Astrocyte of the hippocampus (primary cell): ENCODE measurements at places on chromosomes 7 and 10.

DNA sequence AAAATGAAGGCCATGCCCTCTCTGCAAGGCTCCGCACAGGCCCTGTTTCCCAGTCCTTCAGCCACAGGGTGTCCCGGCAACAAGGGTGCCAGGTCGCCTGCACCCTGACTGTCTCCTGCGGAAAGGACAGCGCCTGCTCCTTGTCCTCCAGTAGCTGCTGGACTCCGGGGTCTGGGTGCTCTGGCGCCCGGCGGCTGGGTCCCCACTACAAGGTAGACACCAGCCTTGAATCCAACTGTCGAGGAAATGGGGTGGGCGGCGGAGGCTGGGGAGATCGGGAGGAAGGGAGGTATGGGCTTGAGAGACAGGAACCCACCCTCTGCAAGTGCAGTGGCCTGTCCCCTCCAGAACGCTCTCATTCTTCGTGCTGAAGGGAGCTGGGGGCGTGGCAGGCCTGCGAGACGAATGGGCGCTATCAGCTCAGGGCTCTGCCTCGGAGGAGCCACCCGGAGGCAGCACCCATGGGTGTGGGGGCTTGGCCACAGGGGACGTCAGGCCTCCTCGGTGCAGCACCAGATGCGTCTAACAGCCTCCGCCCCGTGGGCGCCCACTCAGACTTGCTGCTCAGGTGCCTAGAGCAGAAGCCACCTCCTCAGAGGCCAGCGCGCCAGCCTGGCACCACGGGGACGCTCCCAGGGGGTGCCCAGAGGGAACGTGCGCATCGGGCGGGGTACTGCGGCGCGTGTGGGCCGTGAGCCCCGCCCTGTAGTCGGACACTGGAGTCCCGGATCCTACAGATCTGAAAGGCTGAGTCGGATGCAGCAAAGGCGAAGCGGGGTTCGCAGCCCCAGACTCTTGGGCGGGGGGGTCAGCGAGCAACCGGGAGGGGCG is 15.6 kb downstream of the ADAM8 start:
- DNase-seq, result peak; percentile 61

GRCh38 chr10:12833451-12833850 is 168.1 kb downstream of the CCDC3 start:
- DNase-seq, result no peak

GRCh38 chr7:86846494-86847190 is 202.9 kb downstream of the GRM3 start:
- no peak for DNase-seq

- peak; percentile 77 for DNase-seq
These were observed 89.2 kb upstream of the PFKP start for GRCh38 chr10:2978111-2978510.

DNA sequence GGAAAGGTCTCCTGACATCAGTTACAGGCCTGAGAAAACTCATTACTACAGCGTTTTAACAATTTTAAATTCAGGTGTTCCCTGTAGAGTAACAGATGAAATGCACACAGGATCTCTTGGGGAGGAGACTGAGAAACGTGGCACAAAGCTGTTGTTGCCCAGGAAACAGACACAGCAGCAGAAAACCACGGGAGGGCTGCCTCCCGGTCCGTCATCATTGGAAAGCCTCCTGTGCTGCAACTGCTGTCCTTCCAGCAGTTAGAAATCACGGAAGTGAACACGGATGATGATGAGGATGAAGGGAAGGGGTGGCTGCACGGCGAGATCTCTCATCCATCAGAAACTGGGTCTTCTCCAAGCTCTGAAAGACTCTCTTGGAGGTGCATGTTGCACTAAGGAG is 94.6 kb upstream of the RNF32 start:
- DNase-seq, result peak; percentile 15

- no peak for DNase-seq
These were observed 1502.8 kb upstream of the LRRTM3 start for GRCh38 chr10:65423043-65423442.

- DNase-seq, result no peak
These were observed 261.1 kb upstream of the ZMIZ1 start for GRCh38 chr10:78807504-78808203.

DNA sequence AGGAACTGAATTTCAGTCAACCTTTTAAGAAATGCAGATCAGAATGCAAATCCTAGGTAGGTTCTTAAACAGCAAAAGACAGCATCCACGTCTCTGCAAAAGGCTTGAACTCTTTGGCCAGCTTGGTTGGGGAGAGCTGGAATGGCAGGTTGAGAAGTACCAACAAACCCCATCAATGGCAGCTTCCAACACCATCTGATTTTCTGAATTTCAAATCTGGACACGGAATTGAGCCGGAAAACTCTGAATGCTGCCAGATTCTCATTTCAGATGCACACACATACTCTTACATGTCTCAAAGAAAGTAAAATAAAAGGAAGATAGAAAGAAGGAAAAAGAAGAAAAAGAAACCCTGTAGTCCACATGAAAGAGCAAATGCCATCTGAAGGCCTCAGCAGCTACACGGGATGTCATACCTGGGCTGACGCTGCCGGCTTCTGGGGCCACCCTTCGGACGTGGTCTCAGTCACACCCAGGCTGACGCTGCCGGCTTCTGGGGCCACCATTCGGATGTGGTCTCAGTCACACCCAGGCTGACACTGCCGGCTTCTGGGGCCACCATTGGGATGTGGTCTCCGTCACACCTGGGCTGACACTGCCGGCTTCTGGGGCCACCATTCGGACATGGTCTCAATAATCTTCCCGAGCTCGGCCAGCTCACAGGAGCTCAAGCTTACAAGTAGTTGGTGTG is 165.3 kb downstream of the PTPRN2 start:
- no peak for DNase-seq

DNA sequence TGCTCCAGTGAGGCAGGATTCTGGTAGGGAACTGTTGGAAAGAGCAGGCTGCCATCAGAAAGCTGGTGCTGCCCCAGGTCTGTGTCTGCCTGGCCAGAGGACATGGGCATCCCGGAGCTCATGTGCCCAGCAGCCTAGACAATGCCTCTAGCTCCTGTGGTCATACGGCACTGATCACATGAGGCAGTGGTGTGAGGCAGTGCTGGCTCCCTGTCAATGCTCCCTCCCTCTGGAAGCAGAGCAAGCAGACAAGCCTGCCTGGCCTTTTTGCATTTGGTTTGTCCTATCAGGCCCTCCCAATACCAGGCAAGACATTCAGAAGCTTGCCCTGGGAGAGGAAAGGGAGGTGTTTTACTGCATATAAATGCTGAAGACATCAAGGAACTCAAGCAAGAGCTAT is 19.5 kb upstream of the MMP21 start:
- peak; percentile 12 for DNase-seq

DNA sequence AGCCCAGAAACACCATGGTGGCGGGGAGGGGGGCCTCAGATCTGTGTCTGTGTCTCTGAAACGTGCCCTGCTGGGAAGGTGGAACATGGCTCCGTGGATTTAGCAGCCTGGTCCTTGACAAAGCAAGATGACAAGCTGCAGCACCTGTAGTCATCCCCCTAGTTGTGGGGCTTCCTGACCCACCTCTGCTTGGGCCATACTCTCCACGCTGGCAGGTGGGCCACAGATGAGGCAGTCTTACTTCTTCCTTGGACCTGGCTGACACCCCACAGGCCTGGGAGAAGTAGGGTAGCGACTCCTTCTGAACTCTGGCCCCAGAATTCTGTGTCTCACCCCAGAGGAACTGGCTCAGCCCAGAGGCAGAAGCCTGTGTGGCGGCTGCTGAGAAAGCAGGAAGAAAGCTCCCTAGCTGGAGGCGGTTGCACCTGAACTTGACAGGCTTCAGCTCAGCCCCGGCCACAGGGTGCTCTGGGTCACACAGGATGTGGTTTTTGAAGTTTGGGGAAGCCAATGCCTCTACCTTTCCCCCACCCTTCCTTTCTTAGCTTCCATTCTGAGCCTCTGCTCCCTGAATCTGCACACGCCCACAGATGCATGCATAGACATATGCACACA is 113.9 kb downstream of the ABLIM1 start:
- no peak for DNase-seq

DNA sequence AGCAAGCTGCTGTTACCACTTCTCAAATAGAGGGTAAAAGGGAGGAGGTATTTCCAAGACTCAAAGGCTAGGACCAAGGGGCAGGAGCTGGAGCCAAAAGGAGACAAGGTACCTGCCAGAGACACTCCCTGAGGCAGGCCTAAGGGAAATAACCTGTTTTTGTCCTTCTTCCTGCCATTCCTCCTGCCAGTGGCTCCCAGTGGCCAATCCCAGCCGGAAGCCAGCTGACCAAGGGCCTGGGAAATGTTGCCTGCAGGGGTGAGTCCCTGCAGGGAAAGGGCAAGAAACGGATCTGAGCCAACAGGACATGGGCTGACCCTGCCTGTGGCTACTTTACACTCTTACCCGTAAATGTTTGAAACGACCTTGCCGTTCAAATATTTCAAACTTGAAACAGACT is 3.5 kb downstream of the CYTH3 start:
- no peak for DNase-seq

DNA sequence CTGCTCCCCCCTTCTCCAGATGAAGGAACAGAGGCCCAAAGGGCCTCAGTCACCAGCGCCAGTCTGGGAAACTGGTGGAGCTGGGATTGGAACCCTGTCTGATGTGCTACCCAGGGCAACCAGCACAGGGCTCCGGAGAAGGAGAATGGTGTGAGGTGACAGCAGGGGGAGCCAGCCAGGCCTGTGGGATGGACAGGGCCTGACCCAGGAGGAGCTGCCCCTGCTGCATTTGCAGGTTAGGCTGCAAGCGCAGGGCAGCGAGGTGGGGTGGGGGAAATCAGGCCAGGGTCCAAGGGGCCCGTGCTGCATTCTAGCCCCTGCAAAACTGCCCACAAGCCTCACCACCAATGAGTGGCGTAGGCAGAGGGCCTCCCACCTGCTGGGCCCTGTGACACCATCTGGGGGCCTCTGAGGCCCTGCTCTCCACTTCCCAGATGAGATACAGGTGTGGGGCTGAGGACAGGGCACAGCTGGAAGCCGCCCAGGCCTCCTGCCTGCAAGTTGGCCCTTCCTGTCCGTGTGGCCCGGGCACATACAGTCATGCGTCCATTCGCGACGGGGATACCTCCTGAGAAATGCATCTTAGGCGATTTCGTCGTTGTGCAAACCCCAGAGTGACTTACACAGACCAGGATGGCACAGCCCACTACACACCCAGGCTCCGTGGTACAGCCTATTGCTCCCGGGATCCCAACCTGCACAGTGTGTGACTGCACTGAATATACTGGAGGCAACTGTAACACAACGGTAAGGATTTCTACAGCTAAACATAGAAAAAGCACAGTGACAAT is 45.3 kb downstream of the RASGEF1A start:
- DNase-seq, result no peak

GRCh38 chr7:37482505-37482904 is 33.8 kb upstream of the ELMO1 start:
- no peak for DNase-seq

GRCh38 chr10:5692461-5693358 is 8.1 kb downstream of the TASOR2 start:
- DNase-seq, result peak; percentile 76

DNA sequence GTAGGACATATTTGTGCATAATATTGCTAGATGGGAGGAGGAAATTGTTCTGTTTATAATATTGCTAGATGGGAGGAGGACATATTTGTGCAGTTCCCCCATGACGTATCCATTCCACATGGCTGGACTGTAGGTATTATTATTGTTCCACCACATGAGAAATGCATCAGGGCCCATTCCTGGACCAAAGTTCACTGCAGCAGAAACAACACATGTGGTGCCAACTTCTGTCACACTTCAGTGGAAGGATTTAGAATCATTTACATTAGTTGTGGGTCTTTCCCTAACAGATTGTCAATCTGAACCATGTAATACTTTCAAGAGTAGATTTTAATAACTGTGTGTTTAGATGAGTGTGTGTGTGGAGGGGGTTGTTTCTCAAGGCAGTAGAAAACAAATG is 32.7 kb upstream of the MACC1 start:
- peak; percentile 96 for DNase-seq

DNA sequence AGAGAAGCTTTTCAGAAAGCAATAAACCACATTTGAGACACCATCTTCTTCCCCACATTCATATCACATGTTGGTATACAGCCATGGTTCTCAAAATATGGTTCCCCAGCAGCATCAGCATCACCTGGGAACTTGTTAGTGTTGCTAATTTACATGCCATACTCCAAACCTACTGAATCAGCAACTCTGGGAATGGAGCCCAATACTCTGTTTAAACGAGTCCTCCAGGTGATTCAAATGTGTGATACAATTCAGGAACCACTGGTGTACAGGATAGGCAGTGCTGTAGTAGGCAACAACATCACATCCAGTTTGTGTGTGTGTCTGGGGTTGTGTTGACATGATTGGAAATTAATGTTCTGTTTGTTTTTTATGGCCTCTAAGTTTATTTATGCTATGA is 47.7 kb downstream of the ZNF277 start:
- DNase-seq, result no peak

DNA sequence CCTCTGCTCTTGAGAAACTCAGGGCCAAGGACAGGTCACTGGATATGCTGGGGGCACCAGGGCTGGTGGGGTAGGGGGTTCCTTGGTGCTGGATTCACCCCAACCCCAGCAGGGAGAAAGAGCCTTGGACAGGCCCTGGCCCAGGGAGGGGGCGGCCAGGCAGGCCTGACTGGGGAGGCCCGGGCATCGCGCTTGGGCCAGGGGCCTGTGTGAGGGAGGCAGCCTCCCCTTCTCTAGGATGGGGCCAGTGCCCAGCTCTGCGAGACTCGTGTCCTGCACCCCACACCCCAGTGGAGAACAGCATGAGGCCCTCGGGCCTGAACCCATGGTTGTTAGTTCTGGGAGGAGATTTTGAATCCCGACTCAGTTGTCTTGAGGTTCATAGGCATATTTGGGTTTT is 217.1 kb downstream of the ZNF248 start:
- DNase-seq, result no peak

DNA sequence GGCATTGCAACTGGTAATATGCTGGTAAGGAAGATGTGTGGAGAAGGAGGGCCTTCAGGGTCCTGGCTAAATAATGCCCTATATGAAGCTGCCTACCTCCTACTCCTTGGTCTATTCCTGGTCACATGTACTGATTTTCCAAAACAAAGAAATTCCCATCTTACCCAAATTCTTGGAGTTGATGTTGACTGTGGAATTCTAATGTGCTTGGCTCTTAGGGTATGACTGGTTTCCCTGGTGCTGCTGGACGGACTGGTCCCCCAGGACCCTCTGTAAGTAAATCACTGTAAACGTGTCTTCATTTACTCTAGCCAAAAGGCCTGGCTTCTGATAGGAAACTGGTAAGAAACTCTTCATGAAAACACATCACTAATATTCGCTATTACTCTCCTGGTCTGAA is 27.0 kb downstream of the COL1A2 start:
- no peak for DNase-seq

GRCh38 chr10:29431711-29432110 is 142.8 kb downstream of the LYZL1 start:
- no peak for DNase-seq

GRCh38 chr7:28576656-28577055 is 164.3 kb downstream of the CREB5 start:
- no peak for DNase-seq

GRCh38 chr10:95297402-95297801 is 6.6 kb upstream of the PDLIM1 start:
- DNase-seq, result no peak

GRCh38 chr10:127524908-127525665 is 24.0 kb upstream of the NPS start:
- DNase-seq, result peak; percentile 23
